CD4-positive, alpha-beta T cell treated with Interleukin-4 for 1 hour (primary cell): ENCODE measurements at places on chromosomes 2 and 18.

GRCh38 chr2:196530910-196531309, 108.6 kb upstream of the CCDC150 start:
- no peak for DNase-seq

- DNase-seq, result no peak
These were observed 180.1 kb downstream of the DIS3L2 start for GRCh38 chr2:232141591-232141990.

DNA sequence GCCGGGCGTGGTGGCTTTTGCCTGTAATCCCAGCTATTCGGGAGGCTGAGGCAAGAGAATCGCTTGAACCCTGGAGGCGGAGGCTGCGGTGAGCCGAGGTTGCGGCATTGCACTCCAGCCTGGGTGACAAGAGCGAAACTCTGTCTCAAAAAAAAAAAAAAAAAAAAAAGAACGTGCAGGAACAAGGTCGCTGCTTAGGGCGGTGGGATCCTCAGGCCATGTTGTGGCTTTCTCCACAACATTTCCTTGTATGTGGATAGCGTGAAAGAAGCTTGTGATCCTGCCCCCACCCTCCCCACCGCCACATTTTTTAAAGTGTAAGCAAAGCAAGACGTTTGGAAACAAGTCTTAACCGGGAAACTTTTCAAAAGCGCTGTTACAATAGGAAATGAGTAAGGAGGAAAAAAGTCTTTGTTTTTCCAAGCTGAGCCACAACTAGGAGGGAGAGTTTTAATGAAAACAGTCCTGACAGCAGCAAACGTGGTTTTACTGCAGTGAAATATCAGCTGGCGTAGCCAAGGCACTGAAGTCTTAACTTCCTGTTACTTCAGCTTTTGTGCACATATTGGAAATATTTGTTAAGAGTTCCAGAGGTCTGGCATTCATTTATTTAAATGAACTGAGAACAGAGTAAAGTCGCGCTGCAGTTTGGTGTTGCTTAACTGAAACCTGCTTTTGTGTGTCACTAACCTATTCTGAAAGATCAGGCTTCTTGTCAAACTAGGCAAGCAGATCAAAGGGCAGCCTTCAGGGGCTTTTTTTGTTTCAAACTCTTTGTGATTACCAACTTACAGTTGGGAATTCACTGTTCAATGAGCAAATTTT, 3.8 kb downstream of the TGIF1 start:
- no peak for DNase-seq

- DNase-seq, result no peak
These were observed 99.5 kb upstream of the RMDN2 start for GRCh38 chr2:37825586-37825985.

DNA sequence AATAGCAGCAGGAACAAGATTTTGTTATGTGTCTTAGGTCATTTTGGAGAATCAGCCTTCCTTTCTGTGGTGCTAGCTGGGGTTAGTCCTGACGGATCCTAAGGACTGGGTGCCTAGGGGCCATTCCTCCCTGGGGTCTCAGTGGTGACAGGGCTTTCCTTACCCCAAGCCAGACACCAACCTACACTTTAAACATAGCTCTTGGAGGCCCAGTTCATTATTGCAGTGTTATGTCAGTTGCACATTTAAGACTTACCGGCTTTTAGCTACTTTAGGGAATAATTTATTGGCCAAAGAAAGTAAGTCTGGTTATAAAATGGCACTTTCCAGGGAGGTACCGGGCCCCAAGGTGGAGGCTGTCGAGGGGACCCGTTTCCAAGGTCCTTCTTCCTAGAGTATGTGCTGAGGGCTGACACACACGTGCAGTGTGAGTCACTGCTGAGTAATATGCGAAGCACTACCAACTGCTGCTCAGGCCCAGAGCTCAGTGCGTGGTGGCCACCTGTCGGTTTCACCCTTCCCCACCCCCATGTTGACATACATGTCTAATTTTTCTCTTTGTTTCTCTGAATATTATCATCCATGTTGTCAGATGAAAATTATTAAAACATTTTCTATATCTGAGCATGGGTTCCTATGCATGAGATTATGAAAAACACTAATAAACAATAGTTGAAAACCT, 37.0 kb upstream of the GRHL1 start:
- DNase-seq, result no peak

GRCh38 chr2:237128026-237128703, 42.5 kb downstream of the COPS8 start:
- DNase-seq, result no peak

GRCh38 chr2:112870841-112871835, 34.6 kb upstream of the IL1B start:
- DNase-seq, result no peak

DNA sequence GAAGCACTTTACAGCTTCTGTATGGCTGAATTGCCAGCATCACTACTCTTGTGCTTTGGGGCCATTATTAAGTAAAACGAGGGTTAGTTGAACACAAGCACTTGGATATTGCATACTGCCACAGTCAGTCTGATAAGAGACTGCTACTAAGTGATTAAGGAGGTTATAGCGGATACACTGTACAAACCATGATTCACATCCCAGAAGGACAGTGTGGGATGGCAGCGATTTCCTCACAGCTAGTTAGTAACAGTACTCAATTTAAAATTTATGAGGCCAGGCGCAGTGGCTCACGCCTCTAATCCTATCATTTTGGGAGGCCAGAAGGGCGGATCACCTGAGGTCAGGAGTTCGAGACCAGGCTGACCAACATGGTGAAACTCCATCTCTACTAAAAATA, 2.6 kb upstream of the BMPR2 start:
- no peak for DNase-seq

DNA sequence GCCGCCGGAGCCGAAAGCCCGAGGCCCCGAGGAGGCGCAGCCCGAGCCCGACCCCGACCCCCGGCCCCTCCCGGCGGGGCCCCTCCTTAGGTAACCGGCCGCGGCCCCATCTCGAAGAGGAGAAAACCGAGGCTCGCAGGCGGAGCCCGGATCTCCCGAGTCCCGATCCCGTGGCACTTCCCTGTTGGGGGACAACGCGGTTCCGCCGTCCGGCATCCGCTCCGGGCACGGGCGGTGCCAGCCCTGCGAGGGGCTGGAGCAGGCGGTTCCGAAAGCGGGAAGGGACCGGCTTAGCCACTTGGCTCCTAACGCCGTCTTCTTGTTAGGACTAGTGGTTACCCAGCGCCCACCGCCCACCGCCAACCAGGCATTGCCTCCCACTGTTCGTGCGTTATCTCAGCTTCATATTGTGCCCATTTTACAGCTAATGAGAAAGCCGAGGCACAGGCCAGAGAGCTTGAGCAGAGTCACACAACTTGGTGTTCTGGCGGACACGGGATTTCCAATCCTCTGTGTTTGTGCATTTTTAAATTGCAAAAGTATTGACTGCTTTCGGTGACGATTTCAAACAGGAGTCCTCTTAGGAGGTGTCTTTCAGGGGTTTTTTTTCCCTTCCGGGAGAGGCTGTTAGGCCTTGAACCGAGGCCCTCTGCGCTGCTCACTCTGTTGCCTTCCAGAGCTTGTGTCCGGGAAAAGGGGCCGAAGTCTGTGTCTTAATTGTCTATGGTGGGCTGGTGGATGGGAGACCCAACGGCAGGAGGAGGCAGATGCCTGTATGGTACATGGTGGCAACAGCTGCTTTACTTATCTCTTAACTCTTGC, 562 bp downstream of the CENPA start:
- no peak for DNase-seq

DNA sequence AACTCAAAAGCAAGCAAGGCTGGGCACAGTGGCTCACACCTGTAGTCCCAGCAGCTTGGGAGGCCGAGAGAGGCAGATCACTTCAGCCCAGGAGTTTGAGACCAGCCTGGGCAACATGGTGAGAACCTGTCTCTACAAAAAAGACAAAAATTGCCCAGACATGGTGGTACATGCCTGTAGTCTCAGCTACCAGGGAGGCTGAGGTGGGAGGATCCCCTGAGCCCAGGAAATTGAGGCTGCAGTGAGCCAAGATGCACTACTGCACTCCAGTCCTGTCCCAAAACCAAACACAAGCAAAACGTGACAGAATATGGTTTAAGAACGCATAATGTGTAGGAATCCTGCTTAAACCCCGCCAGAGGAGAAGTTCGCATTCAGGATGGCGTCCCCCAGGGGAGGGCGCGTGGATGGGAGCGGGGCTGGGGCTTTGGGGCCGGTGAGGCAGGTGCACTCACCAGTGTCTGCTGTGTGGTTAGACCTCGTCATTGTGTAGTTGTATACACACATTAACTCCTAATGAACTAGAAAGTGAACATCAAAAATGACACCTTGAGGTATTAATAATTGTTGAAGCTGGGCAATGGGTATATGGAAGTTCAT, 5.4 kb downstream of the COLEC11 start:
- DNase-seq, result no peak

DNA sequence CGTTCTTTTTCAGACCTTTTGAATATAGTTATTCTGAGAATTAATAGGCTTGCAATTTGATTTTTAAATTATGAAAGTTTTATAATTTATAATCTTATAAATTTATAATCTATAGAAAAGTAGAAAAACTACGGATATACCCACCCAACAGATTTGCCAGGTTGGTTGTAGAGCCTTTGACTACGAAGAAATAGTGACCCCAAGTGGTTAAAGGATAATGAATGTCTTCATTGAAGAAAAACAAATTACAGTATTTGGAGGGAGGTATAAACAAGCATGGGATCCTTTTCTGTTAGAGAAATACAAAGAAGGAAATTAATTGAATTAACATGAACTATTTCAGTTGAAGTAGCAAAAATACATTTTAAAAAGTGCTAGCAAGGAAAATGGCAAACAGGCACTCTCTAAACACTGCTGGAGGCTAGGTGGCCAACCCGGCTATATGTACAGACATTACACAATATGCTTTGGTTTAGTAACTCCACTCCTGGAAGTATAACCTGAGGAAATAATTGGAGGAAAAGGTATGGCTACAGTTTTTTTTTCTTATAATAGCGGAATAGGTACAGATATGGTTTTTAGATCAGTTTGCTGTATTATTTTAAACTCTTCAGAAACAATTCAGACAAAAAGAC, 110.9 kb downstream of the MIB1 start:
- DNase-seq, result peak; percentile 15

DNA sequence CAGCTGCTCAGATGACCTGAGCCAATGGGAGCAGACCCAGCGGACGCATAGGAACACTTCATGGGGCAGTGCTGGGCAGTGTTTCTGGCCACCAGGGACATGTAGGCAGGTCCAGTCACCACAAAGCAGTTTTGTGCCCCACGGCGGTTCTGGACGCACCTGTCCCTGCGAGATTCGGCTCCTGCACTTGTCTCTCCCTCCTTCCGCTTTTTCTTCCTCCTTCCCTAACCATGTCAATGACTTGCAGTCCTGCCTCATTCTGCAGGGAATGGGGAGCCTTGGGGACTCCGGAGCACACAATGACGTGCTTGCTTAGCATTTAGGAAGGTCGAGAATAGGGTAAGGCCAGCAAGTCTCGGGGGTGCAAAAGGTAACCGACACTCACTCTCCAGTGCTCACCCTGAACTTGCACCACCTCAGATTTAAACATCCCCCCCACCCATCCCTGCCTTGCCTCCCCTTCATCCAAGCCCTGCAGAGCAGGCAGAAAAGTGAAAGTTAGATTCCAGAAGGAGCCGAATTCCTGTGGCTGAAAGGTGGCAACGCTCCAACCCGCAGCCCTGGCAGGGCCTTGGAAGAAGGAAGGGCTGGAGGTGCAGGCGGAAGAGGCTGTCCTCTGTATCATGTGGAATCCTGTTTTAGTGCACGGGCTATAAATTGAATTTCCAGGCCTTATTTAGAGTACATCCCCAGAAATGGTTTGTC, 40.5 kb upstream of the ATG16L1 start:
- DNase-seq, result no peak

GRCh38 chr2:10452312-10452711, 4.2 kb upstream of the ODC1 start:
- DNase-seq, result no peak

GRCh38 chr2:11941201-11942177, 195.1 kb downstream of the LPIN1 start:
- DNase-seq, result no peak

DNA sequence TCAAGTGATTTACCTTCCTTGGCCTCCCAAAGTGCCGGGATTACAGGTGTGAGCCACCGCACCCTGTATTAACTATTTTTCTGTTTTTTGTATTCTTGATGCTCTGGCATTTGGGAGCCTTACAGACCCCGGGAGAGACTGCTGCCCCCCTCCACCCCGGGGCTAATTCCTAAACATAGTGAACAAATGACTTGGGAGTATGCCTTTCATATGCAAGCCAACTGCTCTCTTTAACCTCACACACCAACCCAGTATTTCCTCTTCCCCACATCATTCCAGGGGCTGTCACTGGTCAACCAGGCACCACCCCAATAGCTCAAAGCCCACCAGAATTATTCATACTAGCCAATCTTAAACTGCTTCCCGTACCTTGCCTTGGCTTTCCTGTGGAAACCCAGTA, 79.7 kb downstream of the PDK1 start:
- DNase-seq, result no peak

GRCh38 chr2:174122185-174122584, 126.1 kb downstream of the OLA1 start:
- no peak for DNase-seq

DNA sequence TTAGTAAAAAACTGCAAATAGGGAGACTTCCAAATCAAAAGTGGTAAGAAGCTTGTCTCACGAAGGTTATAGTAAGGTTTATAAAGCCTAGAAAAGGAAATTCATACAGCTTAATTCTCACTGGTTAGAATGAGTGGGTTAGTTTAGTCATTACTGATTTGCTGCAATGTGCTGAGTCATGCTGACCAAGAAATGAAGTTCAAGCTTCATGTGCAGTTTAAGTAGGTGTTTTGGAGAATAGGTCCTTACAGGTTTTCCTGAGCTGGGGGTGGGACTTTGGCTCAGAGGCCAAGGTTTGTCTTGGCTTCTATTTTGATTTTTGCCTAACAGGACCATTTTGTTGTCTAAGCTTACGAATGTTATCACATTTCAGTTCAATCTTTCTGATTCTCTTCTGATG, 15.1 kb downstream of the CLIP4 start:
- no peak for DNase-seq

DNA sequence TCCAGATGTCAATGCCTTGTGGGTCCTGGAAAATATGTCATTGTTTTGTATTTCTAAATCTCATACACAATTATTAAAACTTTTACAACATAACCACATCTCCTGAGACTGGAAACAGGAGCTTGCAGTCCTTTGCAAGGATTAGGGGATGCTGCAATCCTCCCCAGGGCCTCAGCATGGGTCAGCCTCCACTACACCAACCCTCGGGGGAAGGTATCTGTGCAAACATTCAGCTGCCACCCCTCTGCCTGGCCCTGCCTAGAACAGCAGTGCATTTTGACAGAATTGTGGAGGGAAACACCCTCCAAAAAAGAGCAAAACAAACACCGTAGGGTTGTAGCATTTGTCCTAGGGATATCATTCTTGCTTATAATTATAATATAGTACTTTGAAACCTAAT, 4.2 kb upstream of the UPP2 start:
- DNase-seq, result no peak

DNA sequence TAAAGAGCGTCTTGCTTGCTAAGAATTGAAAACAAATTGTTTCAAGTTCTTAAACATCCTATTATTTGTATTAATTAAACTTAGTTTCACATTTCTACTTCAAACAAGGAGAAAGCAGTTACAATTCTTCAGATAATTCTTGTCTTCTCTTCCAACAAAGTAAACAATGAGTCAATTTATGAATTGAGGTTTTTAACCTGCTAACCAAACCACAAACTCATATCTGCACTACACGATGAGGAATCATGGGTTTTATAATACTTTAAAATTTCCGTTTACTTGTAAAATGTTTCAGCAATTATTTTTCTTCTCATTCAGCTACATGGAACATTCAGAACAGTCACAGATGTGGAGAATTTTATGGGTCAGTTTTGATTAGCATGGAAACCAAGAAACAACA, 114.2 kb downstream of the SPIRE1 start:
- DNase-seq, result no peak

- DNase-seq, result no peak
These were observed 1889.7 kb upstream of the CELF4 start for GRCh38 chr18:39455285-39455684.
